ENCODE measurements at places on chromosomes 6 and 20. TPM values are rescaled to one million over a fixed set of nuclear protein-coding genes. Genes with fewer than 3 reads are reported as not detected.

SAMD3 gene
- not detected for polyA plus RNA-seq

CTSA gene
- polyA plus RNA-seq = 95.6 TPM

TNF gene
- polyA plus RNA-seq = not detected

NNAT gene
- not detected for polyA plus RNA-seq

EPB41L2 gene
- polyA plus RNA-seq = 56.3 TPM
